ENCODE measurements at places on chromosomes 16 and 17.

GRCh38 chr17:71413935-71414334, 706.9 kb upstream of the SOX9 start:
- DNase-seq = no peak

DNA sequence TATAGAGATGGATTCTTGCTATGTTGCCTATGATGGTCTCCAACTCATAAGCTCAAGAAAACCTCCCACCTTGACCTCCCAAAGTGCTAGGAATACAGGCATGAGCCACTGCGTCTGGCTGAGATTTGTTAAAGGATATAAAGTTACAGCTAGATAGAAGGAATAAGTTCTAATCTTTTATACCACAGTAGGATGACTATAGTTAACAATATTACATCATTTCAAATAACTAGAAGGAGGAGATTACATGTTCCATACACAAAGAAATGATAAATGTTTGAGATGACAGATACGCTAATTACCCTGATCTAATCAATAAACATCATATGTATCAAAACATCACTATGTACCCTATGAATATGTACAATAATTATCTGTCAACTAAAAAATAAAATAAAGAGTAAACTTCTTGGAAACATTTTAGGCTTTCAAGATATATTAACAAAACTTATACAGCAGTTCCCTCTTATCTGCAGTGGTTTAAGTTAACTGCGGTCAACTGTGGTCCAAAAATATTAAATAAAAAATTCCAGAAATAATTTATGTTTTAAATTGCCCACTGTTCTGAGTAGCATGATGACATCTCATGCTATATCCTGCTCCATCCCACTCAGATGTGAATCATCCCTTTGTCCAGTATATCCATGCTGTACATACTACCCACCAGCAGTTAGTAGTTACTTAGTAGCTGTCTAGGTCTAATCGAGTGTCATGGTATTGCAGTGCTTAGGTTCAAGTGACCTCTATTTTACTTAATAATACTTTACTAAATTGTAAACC, 129.2 kb upstream of the NACA2 start:
- DNase-seq = no peak

DNA sequence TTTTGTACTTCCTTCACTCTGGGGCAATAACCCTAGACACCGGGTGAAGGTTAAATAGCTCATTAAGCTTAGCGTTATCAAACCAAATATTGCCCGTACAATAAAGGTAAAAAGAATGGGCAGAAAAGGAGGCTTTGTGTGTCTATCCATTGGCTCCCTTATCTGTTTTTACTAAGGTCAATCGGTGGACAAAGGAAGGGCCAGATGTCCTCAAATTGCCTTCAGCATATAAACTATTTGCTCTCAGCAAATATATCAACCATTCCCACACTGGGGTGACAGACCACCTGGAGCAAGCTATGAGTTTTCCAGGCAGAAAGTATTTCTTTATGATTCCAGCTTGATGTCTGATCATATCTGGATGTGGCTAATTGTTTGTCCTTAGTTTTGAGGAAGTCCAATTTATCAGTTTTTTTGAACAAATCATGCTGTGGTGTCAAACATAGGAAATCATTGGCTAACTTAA, 25.3 kb upstream of the WIPI1 start:
- no peak for DNase-seq

GRCh38 chr17:66985338-66986237, 21.1 kb downstream of the CACNG4 start:
- no peak for DNase-seq

- DNase-seq = no peak
Measured at GRCh38 chr16:12976496-12976895, 75.1 kb downstream of the SHISA9 start.

DNA sequence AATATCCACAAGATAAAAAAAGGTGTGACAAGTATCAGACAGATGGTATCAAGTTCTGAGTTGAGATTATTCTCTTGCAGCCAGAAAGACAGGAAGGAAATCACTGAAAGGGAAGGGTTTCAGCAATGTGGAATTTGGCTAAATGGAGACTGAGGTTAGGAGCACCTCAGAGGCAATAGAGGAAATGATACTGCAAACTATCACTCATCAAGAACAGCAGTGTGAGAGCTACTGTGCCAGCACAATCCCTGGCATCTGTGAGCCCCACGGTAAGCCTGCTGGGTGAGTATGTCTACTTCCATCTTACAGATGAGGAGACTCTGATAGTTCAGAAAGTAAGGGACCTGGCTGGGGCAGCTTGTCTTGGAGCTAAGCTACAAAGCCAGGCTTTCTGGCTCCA, 162.0 kb downstream of the SALL1 start:
- DNase-seq = no peak

Data from amygdala (tissue), 56 donors.